ENCODE measurements at places on chromosomes 13 and 19. TPM values are rescaled to one million over a fixed set of nuclear protein-coding genes. Genes with fewer than 3 reads are reported as not detected.

SYT5 gene
- not detected for total RNA-seq

KCTD12 gene
- 4.1 TPM for total RNA-seq

WTIP gene
- total RNA-seq: 27.9 TPM

FGF21 gene
- not detected for total RNA-seq

FUT1 gene
- 3.0 TPM for total RNA-seq

SYNE4 gene
- 4.4 TPM for total RNA-seq

OR7G1 gene
- total RNA-seq: not detected

SULT2A1 gene
- not detected for total RNA-seq

PTPRH gene
- 1.1 TPM for total RNA-seq

DNA sequence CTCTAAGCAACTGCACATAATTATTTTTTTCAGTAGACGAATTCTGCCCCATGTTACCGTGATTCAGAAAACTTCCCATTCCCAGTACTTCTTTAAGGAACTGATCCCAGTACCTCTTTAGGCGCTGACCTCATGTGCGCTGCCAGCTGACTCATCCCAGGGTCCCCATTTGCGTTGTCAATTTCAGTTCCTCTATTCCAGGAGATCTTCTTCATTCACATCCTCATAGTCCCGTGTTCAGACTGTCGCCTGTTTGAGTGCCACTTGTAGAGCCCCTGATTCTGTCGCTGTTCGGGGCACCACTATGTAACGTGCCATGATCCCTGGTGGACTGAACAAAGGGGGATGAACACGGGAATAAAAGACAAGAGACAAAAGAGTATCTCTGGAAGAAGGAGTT lies 16.4 kb downstream of the FPR3 start:
- DNase-seq: no peak

DNA sequence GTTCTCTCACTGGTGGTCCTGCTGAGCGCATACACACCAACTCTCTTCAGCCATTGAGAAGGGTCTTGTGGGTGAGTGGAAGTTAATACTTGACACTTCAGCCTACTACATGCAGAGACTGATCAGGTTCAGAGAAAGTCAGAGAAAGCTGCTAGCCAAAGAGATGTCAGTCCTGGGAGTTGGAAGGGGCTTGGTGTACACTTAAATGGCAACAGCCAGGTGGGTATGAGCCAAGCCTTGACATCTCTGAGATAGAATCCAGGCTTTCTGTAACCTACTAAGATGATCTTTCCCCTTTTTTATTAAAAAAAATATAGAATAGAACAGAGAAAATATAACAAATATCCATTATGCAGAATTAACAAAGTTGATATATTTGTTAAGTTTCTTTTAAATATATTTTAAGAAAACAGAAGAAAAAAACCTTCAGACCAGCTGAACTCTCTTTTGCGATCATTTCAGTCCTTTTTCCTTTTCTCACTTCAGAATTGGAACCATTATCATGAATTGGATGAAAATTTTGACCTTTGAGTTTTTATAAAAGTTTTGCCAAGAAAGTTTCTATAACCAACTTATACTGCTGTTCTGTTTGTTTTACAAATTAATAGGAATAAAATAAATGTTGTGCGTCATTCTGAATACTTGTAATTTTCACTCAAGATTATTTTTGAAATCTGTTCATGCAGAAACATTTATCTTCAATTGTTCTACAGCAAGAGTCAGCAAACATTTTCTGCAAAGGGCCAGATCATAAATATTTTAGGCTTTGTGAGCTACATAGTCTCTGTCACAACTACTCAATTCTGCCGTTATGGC lies 153.0 kb downstream of the RFC3 start:
- DNase-seq: no peak

- DNase-seq: peak; percentile 58
These were observed at the start of gene ZNF285 for GRCh38 chr19:44401139-44402115. Gene ZNF285 (minus strand): TSS chr19:44401608. CDS start chr19:44397213, 4,395 bp downstream.

DNA sequence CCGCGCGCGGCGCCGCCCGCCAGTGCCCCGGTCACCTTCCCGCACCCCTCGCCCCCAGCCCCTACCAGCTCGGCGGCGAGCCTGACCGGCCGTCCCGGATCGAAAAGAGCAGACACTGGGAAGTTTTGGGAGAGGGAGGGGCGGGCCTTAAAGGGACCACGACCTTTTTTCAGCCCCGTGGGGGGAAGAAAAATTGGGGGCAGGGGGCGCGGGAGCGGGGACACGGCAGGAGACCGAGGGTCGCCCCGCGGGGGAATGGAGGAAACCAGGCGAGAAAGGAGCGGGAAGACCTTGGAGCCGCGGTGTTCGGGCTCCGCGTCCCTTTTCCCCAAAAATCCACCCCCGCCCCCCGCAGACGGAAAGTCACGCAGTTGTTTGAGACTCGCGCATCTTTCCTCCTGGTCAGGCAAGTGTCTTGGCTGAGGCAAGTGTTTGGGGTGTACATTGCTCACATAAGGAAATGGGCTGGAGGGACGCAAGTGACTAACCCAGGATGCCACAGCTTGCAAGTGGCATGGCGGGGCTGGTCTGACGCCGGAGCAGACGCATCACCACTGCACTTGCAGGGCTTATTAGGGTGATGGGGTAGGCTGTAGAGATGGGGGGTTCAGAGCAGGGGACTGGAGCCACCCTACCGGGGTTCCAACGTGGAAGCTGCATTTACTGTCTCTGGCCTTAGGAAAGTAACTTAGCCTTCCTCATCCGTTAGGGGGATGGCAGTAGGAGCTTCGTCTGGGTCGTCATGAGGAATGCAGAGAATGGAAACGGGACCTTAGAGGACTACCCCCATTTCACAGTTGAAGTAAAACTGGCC lies 2.7 kb upstream of the HNRNPL start:
- DNase-seq: no peak

GRCh38 chr13:40187841-40188591 lies 478.4 kb downstream of the FOXO1 start:
- no peak for DNase-seq

DNA sequence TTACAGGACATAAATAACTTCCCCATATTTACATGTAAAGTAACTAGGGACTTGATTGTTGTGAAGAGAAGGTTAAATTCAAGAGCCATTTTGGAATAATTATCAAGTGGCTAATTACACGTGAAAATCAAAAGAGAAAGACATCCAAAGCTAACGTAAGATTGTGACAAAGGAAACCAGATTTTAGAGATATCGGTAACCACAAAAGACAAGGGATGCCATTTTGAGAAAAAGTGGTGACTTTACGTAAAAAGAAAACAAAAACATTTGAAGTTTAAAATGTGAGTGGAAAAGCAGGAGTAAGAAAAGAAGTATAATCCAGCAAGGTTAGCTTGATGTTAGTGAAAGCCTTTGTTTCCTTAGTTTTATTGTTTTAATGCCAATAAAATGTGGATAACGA lies 10.9 kb upstream of the VWA8 start:
- DNase-seq: no peak

DNA sequence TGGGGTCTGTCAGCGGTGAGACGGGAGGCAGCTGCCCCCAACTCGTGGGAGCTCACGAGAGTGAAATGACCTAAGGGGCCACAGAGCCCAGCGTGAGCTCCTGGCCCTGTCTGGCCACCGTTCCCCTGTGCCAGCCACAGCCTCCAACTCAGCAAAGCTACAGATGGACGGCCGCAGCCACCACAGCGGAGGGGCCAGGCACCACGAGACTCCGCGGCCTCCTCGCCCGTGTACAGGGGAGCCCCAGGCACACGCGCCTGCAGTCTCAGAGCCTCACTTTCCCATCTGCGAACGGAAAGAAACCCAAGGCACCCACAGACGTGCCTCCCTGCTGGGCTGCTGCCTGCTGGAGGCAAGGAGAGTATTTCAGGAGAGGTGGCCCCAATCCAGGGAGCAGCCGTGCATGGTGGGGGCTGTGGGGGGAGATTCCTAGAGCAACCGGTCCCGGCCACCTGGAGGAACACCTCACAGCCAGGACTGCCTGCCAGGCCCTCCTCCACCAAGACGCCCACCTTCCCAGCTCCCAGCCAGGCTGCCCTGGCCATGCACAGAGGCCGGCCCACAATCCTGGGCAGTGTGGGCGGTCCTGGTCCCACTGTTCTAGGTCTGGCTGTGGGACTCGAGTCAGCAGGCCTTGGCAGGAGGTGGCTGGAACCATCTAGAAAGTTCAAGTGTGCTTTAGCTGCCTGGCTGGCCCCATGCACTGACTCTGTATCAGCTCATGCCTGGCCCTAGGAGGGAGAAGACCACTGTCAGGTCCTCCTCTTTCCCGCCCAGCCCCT lies 1.9 kb downstream of the MKNK2 start:
- DNase-seq: no peak

- DNase-seq: no peak
These were observed 34.2 kb upstream of the CEBPG start for GRCh38 chr19:33339016-33339984.

- no peak for DNase-seq
These were observed 50.7 kb downstream of the CEBPG start for GRCh38 chr19:33424181-33424580.

DNA sequence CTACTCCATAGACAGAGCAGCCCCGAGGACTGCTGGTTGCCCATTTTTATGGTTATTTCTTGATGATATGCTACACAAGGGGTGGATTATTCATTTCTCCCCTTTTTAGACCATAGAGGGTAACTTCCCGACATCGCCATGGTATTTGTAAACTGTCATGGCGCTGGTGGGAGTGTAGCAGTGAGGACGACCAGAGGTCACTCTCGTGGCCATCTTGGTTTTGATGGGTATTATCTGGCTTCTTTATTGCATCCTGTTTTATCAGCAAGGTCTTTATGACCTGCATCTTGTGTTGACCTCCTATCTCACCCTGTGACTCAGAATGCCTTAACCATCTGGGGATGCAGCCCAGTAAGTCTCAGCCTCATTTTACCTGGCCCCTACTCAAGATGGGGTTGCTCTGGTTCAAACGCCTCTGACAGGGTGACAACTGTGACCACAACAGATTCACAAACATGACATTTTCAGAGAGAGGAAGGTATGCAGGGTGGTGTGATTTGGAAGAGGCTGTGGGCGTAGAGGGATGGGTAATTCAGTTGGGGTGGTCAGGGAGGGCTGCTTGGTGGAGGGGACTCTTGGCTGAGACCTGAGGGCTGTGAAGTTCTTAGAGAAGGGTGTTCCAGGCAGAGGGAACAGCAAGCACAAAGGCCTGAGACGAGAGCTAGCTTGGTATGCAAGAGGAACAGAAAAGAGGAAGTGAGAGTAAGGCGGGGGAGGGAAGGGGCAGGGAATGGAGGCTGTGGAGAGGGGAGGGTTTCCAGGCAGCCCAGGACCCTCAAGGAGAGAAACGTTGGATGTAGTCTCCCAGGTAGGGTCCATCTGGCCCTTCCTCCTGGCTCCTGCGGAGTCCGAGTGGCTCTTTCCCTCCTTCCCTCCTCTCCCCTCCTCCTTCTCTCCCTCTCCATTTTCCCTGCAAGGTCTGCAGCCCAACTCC lies 23.5 kb downstream of the FAM187B start:
- no peak for DNase-seq

GRCh38 chr13:99575376-99576120 lies 74.3 kb downstream of the TM9SF2 start:
- no peak for DNase-seq

- no peak for DNase-seq
These were observed 4.2 kb downstream of the KLK3 start for GRCh38 chr19:50858886-50859285.

DNA sequence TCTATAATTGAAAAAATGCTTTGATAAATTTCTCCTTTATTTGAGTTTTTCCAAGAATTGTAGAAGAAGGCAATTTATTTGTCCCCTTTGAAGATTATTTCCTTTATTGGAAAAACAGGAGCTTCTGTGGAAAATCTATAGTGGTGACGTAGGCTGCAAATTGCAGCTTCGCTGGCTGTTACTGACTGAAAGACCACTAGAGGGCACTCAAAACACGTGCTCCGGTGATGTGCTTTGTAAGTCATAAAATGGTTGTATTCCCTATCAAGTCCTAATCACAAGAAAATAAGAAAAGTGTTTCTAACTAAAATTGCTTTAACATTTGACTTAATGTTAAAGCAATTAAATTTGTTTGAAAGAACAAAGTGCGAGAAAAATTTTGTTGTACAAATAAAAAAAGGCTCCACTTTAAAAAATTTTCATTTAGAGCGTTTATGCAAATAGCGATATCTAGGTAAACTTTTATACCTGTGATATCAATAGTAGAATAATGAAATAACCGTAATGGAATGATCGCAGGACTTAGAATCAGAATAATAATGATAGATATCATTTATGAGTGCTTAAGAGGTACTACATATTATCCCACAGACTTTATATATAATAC lies 638.2 kb upstream of the SPRY2 start:
- DNase-seq: peak; percentile 25

GRCh38 chr13:112131713-112132113 lies 64.8 kb downstream of the SOX1 start:
- no peak for DNase-seq

GRCh38 chr13:28496188-28496564 lies 1.2 kb upstream of the FLT1 start:
- no peak for DNase-seq

DNA sequence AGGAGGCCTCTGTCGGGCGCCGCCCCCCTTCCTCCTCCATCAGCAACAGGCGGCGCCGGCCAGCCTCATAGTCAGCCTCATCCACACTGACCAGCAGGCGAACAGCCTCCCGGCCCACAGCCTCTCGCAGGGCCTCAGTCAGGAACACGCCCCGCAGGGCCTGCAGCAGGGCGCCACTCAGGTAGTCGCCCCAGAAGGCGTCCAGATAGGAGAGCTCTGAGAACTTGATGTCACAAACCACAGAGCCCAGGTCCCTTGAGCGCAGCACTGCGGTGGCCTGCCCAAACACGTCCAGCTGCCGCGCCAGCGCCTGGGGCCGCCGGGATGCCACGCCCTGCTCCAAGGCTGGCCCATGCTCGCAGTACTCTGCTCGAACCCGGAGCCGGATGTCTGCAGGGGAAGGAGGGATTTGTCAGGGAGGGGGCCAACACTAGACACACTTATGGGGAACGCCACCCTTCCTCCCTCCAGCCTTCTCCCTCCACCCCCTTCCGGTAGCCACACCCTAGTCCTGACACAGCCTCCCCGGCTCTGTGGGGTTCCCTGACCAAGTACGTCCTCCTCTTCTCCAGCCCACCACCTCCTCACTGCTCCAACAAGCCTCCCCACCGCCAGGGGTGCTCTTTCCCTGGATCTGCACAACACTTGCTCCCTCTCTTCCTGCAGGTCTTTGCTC lies 17.9 kb downstream of the DEDD2 start:
- no peak for DNase-seq

GRCh38 chr13:19685034-19685433 lies 51.6 kb downstream of the MPHOSPH8 start:
- peak; percentile 48 for DNase-seq

- no peak for DNase-seq
These were observed 838 bp upstream of the MYADM start for GRCh38 chr19:53866865-53867224.

DNA sequence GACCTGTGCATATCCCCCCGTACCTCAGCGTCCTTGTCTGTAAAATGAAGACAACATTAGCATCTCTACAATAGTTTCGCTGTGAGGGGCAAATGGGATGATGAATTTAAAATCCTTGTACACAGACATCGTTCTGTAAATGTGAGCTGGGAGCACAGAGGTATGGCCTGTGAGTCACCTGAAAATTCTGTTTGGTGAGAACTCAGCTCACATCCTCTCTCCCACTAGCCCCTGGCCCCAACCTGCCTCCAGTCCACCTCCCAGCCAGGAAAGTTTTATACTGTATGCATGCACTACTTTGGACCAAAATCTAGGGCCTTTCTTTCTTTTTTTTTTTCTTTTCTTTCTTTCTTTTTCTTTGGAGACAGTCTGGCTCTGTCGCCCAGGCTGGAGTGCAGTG lies 8.7 kb upstream of the IZUMO2 start:
- no peak for DNase-seq

GRCh38 chr19:6424195-6424938 lies at the start of gene KHSRP:
Gene KHSRP (minus strand): TSS chr19:6424811. CDS start chr19:6424701, 110 bp downstream.
- no peak for DNase-seq
